Activated CD8-positive, alpha-beta T cell treated with anti-CD3 and anti-CD28 coated beads for 36 hours (primary cell): ENCODE measurements at places on chromosomes 4 and X. TPM values are rescaled to one million over a fixed set of nuclear protein-coding genes. Genes with fewer than 3 reads are reported as not detected.
A peak's percentile ranks its signal among the peaks of the same experiment; 100 is the strongest.

DNA sequence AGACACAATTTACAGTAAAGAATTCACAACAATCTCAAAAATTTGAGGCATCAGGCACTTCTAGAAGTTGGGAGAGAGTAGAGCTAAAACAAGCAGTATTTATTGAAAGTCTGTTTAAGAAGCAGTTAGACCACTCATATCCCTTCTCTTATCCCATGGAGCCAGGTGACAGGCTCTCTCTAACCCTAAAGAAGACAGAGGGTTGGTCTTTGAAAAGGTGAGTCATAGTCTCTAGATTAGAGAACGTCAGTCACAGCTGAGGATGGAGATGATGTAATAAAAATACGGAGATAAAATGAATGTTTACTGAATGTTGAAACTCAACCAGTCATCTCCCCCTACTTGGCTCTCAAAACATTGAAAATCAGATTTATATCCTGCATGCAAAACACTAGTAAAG is 223.8 kb downstream of the CHIC2 start:
- no peak for DNase-seq

DNA sequence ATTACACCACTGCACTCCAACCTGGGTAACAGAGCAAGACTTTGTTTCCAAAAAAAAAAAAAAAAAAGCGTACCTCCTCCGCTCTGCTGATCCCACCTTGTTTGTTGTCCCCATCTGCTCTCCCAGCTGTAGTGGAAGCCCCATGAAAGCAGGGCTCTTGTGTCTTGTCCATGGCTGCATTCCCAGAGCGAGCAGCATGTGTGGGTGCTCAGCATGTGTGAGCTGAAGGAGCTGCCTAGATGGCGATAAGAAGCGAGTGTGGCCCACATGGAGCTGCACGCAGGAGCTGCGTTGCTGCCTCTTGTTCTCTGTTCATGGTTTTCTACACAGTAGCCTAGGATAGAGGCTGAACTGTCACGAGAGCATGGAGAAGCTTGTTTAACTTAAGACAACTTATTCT is 12.4 kb downstream of the NSD2 start:
- no peak for DNase-seq

DNA sequence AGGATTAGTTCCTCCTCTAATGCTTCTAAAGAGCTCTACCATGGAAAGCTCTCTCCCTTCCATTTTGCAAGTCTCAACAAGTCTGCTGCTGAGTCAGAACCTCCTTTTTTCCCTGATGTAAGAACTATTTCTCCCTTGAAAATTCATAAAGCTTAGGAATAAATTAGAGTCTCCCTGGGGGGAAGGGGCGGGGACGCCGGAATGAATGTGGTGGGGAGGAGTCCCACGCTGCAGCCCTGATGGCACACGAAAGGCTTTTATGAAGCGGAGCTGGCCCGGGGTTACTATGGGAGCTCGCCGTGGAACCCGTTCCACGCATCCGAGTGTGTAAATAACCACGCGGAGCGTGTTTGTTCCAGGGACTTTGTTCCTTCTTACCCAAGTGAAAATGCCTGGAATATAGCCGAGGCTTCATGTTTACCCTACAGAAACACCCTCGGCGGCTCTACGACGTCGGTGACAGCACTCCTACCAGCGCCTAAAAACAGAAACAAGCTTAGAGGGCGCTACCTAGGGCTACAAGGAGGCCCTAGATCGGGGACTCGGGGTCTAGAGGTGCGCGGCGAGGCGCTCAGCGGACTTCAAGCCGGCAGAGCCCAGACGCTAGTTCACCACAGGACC is 923 bp upstream of the CPEB2 start:
- peak; percentile 69 for DNase-seq

GAGE1 gene
- not detected for total RNA-seq

FRMPD4 gene
- not detected for total RNA-seq

DNA sequence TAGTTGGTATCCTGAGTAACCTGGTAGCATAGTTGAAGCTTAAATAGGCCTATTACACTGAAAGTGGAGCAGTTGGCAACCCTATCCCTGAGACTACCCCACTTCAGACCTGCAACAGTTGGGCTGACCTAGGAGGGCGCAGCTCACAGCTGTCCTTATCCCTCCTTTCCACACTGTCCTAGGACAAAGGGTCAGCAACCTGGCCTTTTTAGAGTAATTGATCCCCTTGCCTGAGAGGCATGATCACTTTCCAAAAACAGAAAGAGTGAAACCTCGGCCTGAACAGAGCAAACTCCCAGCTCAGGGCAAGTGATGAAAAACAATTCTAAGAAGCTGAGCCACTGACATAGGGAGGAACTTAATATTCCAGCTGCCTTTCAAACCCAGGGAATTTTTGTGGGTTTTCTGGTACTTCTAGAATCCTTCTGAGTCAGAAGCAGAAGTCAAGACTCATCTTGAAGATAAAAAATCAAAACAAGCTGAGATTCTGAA is 94.9 kb upstream of the MYOZ2 start:
- DNase-seq, result no peak

DNA sequence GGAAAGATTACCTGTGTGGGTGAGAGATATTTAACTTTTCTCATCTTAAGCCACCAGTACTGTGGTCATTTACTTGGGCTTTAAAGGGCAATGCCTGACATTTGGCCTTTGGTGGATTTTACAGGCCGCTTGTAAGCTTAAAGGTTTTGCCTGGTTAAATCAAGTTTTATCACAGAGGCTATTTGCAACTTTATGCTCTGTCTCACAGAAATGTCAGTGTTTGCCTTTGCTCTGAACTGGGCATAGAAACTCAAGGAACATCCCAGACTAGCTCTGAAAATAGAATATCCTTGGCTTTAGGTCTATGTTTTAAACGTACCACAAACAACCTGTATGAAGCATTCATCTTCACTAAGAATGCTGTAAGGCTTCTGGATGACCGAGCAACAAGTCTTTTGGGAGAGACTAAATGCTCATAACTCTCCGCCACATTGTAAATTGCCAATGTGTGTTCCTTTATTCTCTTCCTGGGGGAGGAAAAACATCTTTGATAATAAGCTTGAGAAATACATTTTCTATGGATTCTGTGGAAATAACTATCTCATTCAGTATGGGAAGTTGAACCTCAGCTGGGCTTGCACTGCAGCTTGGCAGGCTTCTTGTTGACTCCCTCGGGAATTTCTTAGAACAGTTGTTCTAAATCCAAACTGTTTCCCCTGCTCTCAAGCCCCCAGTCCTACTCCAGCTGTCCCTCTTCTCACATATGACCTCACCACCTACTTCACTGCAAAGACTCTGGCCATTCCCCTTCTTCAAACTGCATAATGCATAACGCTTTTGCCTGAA is 105.8 kb upstream of the WDR44 start:
- DNase-seq, result no peak

BGN gene
- not detected for total RNA-seq

SLC2A9 gene
- 0.54 TPM for total RNA-seq

SASH3 gene
- 117 TPM for total RNA-seq
